ENCODE measurements at places on chromosomes 6 and 20.

DNA sequence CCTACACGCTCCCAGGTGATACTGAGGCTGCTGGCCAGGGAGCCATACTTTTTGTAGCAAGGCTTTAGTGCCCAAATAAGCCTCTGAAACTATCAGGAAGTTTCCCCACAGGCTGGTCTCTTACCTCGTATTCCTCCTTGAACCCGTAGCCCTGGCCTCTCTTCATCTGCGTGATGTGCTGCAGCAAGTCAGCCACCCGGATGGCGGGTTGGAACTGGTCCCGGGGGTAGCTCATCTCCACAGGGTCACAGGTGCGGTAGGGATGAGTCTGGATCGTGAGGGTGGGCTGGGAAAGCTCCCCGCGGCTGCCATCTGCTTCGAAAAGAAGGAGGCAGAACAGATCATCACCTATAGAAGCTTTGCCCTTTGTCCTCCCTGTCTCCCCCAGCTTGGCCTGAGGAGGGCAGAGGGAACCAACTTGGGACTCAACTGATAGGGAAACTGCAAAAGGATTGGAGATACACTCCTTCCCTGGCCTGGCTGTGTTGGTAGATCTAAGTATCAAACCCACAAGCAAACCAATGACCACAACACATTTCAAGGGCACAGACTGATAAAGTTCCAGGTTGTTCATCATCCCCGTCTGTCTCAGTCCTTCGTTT, 543.2 kb upstream of the CHD6 start:
- DNase-seq: no peak

GRCh38 chr6:54291146-54291545, 17.1 kb upstream of the TINAG start:
- no peak for DNase-seq

DNA sequence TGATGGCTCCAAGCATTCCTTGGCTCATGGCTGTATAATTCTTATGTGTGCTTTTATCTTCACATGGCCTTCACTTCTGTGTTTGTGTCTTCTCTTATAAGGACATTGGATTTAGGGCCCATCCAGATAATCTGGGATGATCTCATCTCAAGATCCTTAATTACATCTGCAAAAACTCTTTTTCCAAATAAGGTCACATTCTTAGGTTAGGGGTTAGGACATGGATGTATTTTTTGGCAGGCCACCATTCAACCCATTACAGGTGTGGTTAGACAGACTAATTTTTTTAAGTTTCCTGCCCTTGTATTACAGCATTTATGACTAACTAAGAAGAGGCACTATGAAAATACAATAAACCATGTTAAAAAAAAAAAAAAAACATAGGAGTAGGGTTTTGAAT, 254.0 kb downstream of the TPBG start:
- no peak for DNase-seq

DNA sequence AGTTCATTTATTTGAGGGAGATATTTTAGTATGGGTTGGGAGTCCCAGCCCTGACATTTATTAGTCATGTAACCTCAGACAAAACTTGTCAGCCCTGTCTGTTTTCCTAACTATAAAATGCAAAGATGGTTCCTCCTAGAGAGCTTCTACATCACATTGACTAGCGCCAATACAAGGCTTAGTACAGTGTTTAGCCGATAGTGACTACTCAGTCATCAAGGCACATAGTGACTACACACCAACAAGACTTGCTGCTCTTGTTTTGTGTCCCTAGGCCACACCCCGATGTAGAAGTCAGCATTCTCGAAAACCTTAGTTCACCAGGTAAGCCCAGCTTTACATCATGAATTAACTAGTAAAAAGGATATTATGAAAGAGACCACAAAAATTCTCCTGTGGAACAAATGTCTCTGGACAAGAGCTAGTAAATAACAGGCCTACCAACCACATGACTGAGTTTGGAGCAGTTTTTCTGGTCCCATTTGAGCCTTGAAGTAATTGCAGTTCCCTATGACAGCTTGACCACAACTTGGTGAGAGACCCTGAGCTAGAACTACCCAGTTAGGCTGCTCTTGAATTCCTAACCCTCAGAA, 68.8 kb downstream of the PFDN4 start:
- no peak for DNase-seq

GRCh38 chr20:46552460-46553420, 2.3 kb upstream of the OCSTAMP start:
- no peak for DNase-seq

- no peak for DNase-seq
These were observed 230.7 kb upstream of the QKI start for GRCh38 chr6:163183806-163184205.

DNA sequence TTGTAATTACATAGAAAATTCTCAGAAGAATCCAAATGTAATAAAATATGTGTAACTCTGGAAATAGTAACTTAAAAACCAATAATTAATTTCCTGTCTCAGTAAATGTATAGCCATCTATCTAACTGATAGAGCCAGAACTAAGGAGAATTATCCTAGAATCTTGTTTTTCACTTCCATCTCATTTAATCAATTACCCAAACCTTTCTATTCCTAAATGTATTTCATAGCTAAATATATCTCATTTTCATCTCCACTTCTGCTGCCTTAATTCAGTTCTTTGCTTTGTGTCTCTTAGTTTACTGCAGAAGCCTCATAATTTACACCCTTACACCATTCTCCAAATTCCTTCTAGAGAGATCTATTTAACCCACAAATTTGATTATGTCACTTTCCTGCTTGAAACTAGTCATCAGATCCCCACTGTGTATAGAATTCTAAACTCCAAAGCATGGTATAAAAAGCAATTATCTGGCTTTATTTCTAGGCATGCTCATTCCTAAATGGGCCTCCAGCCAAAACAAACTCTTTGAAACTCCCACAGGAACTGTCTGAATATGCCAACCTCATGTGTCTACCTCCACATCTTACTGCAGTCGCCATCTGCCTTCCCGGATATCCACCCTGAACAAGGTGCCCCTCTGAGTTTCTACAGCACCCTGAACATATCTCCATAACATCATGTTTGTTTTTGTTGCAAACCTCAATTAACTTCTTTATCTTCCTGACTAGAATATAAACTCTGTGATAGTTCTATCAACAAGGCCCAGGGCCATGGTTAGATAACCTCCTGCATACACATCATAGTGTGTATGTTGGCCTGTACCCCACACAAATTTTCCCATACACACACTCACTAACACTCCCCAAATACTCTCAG, 70.5 kb upstream of the ADTRP start:
- no peak for DNase-seq

GRCh38 chr20:18001131-18001921, 32.5 kb downstream of the MGME1 start:
- no peak for DNase-seq

DNA sequence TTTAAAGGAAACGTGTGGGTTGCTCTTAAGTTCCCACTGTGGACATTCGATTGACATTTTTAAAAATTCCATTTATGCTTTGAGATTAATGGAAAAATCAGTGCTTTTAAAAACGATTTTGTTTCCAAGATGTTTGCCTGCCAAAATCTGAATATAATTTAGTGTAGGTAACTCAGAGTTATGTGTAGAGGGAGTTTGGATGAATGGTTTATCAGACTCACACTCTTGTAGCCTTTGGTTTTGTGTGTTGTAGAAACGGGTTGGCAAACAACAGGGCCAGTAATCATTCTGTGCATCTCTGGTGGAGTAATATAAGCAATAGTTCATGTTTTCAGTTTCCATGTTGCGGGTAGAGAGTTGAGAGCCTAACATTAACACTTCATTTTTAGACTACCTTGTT, 140.6 kb downstream of the RPS12 start:
- DNase-seq: no peak

DNA sequence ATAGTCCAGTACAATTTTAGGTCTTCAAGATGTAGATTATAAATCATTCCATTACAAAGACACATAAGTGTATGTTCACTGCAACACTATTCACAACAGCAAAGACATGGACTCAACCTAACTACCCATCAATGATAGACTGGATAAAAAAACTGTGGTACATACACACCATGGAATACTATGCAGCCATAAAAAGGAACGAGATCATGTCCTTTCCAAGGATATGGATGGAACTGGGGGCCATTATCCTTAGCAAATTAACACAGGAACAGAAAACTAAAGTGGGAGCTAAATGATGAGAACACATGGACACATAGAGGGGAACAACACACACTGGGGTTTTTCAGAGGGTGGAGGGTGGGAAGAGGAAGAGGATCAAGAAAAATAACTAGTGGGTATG, 6.3 kb downstream of the RTN4IP1 start:
- DNase-seq: no peak

- DNase-seq: no peak
These were observed 34.3 kb downstream of the SIRPA start for GRCh38 chr20:1929460-1929859.
